ENCODE measurements at places on chromosomes 11 and 22.
A peak's percentile ranks its signal among the peaks of the same experiment; 100 is the strongest.

- DNase-seq: no peak
These were observed 10.0 kb downstream of the CD6 start for GRCh38 chr11:60981515-60981914.

- DNase-seq: no peak
These were observed 59.2 kb upstream of the CRTAM start for GRCh38 chr11:122779047-122779629.

DNA sequence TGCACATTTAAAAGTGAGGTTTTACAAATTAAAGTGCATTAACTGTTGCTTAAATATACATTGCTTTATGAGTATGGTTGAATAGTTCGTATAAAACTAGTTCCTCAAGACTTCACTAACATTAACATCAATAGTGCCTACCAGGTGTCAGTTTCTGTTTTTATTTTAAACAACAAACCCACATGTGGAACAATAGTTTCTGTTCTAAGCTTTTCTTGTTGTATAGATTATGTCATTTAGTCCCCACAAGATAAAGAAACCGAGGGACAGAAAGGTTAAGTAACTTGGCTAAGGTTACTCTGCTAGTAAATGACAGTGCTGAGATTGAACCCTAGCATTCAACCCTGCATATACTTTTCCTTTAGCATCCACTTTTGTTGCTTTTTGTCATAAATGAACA lies 41.4 kb upstream of the ST14 start:
- no peak for DNase-seq

- DNase-seq: no peak
These were observed 55.5 kb upstream of the USP47 start for GRCh38 chr11:11786234-11786633.

DNA sequence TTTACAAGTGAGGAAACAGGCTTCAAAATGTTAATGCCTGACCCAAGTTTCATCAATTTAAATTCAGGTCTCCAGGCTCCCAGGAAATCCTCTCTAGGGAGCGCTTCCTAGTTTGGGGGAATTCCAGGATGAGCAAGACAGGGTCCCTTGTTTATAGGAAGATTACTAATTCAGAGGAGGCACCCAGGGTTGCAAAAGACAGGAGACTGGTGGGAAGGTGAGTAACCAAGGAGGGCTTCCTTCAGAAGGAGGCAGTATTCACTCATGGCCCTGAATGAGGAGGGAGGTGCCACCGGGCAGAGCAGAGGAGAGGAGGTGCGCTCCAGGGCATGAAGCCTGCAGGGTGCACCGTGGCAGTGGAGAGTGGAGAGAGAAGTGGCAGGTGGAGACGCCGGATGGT lies 1.6 kb downstream of the TMEM132A start:
- peak; percentile 29 for DNase-seq

DNA sequence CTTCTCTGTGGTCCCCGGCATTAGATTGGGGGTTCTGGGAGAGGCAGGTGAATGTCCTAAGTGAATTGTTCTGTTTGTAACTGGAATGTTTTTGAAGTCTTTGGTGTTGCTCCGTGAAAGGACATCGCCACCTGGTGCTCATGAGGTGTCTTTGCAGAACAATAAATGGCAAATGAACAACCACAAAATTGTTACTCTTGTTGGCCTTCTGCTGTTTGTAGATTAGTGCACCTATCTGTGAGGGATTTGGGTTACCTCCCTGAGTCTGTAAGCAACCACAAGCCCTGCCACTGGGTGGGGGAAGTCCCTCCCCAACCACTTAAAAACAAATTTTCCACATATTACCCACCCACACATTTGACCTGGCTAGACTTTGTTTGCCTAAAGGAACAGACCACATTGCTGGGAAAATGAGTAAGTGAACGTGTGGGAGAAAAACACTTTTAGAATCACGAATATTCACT lies 4.7 kb downstream of the MPEG1 start:
- peak; percentile 43 for DNase-seq

- no peak for DNase-seq
These were observed 6.7 kb upstream of the GDPD5 start for GRCh38 chr11:75532200-75533048.

DNA sequence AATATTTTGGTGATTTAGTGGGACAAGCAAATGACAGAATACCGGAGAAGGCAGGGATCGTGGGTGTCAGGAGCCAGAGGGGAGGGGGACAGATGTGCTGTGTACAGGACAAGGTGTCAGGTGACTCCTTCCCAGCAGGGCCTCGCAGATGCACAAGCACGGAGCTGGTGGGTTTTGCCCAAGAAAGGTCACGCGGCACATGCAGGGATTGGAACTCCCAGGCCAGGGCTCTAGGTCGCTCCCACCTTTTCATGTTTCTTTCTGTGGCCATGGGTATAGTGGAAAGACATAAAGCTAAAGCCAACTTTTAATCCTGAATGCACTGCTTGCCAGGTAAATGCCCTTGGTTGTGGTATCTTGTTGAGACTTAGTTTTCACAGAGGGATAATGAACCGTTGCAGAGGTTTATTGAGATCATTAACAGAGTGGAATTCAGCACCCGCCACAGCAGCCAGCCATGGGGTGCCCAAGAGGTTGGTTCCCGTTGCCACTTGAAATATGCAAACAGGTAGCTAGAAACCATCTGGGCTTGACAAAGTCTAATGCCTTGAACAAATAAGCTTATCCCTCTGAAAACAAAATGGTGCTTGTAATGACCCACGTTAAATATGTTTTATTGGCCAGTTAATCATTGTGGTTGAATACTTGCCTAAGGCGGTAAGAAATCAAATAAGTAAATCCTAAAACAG lies 10.1 kb downstream of the C22orf23 start:
- DNase-seq: no peak

DNA sequence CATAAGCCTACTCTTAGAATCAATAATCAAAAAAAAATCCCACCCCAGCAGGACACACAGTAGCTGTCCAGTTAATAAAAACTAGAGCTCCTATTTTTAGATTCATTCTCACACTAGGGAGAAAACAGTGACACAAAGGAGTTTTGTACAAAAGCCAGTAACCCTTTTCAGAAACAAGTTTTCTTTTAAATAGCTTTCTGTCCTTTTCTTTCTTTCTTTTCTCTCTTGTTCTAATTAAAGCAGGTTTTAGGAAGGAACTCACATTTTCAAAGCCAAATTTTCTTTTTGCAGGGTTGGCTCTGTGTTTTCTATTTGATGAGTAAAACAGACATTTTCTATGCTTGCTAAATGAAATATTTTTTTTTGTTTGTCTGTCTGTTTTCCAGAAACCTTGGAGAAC lies 1390.7 kb downstream of the FAM181B start:
- no peak for DNase-seq

DNA sequence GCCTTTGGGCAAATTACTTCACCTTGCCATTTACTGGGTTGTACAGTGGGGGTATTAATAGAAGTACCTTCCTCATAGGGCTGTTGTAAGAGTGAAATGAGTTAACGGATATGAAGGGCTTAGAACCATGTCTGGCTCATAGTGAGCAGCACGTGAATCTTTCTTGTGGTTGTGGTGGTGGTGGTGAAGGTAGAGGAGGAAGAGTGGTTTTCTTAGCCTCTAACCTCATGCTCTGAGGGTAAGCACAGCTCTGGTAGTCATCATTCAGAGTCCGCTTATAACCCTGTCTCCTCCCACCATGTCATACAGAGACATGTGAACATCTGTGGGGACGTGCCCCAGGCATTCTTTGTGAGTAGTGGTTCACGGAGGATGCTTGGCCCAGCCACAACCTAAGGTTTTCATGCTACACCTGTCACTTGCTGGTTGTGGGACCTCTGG lies 43.6 kb downstream of the TEAD1 start:
- no peak for DNase-seq

GRCh38 chr22:32765132-32765618 lies 36.3 kb upstream of the TIMP3 start:
- no peak for DNase-seq

DNA sequence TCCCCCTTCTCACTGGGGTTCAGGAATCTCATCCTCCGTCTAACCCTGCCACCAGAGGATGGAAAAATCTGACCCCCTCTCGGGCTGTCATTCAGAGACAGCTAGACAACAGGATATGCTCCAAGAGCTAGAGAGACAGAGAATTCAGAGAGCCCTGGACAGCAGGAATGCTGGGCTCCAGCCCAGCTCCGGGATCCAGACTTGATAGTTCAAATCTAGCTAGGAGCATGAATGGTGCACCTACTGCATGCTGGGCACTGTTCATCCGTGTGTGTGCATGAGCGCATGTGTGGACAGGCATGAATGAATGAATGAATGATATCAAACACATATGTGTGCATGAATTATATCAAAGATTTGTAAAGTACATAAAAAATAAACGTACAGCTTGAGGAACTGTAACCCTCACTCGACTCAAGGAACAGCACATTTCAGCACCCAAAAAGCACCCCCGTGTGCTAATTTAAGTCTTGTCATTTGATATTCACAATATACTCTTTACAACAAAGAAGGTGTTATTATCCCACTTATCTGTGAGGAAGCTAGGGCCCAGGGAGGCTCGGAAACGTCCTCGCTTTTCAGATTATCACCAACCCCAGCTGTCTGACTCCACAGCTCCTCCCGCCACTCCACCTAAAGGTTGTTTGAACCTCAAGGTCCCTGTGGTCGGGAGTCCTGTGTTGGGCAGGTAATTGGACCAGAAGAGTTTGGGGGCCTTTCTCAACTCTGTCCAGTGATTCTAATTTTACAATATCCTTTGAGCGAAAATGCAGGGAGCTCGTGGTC lies 640 bp upstream of the VSIG10L2 start:
- no peak for DNase-seq

GRCh38 chr22:21688706-21689381 lies 23.0 kb downstream of the PPIL2 start:
- no peak for DNase-seq

DNA sequence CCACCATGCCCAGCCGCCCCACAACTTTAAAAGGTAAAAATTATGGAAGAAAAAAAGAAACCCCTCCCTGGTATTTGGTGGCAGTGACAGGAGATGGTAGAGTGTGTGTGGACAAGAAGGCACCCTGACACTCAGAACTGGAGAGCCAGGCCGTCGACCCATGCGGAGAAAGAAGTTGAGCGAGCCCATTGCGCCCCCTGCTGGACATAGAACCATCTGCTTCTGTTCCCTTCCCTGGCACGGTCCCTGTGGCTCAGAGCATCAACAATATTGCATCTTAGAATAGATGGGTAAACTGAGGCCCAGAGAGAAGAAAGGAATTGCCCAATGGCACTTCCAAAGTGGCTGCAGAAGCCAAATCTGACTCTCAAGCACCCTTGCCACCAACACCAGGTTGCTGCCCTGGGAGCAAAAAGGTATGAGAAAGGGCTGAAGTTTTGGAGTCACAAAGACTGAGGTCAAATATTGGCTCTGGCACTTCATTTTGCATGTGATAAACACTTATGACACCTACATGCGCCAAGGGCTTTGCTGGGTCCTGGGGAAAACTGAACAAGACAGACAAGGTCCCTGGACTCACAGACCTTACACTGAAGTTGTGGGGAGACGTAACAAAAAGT lies 8.6 kb downstream of the MRPL11 start:
- peak; percentile 41 for DNase-seq

All from AG04450 (cell line).